ENCODE measurements at places on chromosomes 4 and X. TPM values are rescaled to one million over a fixed set of nuclear protein-coding genes. Genes with fewer than 3 reads are reported as not detected.

Gene ARR3
- not detected for polyA plus RNA-seq

Gene MGARP
- 42.6 TPM for polyA plus RNA-seq

Gene FAM47A
- not detected for polyA plus RNA-seq

Gene SNCA
- 2.9 TPM for polyA plus RNA-seq

Gene SPP1
- polyA plus RNA-seq, result 0.69 TPM

Gene PDGFRA
- polyA plus RNA-seq, result 380 TPM

Gene FAM47E
- polyA plus RNA-seq, result not detected

Gene PNMA6A
- 0.15 TPM for polyA plus RNA-seq

Gene GPRASP2
- polyA plus RNA-seq, result 12.0 TPM

Gene GALNT7
- polyA plus RNA-seq, result 30.9 TPM

Gene SERTM2
- polyA plus RNA-seq, result 0.02 TPM

Gene TMEM271
- not detected for polyA plus RNA-seq

Gene SHOX
- polyA plus RNA-seq, result not detected

Gene SRPX2
- 87.1 TPM for polyA plus RNA-seq

Gene IL21
- not detected for polyA plus RNA-seq

Gene DRP2
- polyA plus RNA-seq, result 4.3 TPM

Gene JADE3
- 6.5 TPM for polyA plus RNA-seq

Gene F8A2
- not detected for polyA plus RNA-seq

Gene SLC4A4
- 14.7 TPM for polyA plus RNA-seq

Gene ZNF157
- 0.07 TPM for polyA plus RNA-seq

Gene P2RY4
- 0.17 TPM for polyA plus RNA-seq

Gene GDPD2
- polyA plus RNA-seq, result not detected

Gene SLC7A11
- 80.5 TPM for polyA plus RNA-seq

Gene DUSP9
- not detected for polyA plus RNA-seq

Gene PTCHD1
- not detected for polyA plus RNA-seq

Gene DSPP
- polyA plus RNA-seq, result not detected

Gene CPLX1
- 0.11 TPM for polyA plus RNA-seq

Gene PRKG2
- polyA plus RNA-seq, result 0.74 TPM

Gene ZNF674
- 4.0 TPM for polyA plus RNA-seq

Gene CT83
- not detected for polyA plus RNA-seq

Gene GASK1B
- polyA plus RNA-seq, result 32.9 TPM

Gene ANXA3
- 13.9 TPM for polyA plus RNA-seq

Gene FAM236C
- polyA plus RNA-seq, result not detected

Data from AG04450 (cell line).